IPS-NIHi11 (cell line): ENCODE measurements at places on chromosomes 5 and 9.

- no peak for DNase-seq
Observed at GRCh38 chr9:107875571-107875980, 386.0 kb upstream of the KLF4 start.

- DNase-seq: no peak
Observed at GRCh38 chr5:172267943-172268342, 15.6 kb downstream of the UBTD2 start.

DNA sequence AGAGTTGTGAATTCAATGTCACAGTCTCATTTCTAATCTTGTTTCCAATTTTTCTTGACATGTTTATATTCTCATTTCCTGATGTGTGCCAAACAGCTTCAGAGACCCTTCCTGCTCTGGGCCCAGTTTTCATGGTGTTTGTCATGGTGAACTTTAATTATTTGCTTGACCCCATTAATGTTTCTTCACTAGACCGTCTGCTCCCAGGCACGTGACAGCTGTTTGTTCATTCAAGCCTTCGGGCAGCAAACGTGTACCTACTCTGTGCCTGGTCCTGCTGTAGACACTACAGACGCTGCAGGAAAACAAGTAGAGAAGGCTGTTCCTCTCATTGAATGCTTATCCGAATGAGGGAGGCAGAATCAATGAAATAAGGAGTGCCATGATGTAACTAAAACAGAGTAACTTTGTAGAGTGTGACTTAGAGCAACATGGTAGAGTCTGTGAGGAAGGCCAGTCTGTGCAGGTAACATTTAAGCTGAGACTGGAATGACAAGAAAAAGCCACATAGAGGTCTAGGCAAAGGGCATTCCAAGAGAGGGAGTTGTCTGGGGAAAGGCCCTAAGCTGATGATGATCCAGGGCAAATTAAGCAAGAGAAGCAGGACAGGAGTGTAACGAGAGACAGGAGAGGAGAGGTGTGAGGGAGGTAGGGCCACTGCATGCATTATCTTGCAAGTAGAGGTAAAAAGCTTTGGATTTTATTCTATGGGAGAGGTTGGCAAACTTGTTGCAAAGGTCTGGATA, 191.4 kb downstream of the SEMA5A start:
- no peak for DNase-seq

- no peak for DNase-seq
Observed at GRCh38 chr5:144328980-144329379, 158.3 kb downstream of the KCTD16 start.

GRCh38 chr5:143462431-143462830, 58.9 kb upstream of the NR3C1 start:
- DNase-seq: no peak

DNA sequence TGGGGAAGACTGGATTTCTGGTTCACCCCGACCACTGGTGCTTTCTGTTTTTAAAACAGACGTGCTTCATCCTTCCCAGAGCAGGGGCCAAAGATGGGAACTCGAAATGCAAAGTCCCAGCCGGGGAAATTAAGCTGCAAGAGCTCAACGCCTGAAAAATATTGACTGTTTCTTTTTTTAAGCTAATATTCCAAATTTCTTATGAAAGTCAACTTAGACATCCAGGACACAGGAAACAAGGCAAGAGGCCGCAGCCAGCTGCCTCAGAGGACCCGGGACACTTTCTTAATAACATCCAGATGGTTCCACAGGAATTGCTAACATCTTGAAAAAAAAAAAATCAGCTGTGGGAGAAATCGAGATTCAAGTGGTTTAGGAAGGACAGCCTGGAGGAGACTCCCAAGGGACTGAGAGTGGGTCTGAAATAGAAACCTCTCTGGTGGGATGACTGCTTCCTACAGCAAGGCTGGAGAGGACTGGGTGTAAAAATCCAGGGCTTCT, 144.9 kb downstream of the FGF1 start:
- DNase-seq: no peak

GRCh38 chr5:38808666-38809343, 37.0 kb upstream of the OSMR start:
- no peak for DNase-seq

GRCh38 chr5:179417016-179417415, 71.8 kb upstream of the ADAMTS2 start:
- DNase-seq: peak; percentile 8

DNA sequence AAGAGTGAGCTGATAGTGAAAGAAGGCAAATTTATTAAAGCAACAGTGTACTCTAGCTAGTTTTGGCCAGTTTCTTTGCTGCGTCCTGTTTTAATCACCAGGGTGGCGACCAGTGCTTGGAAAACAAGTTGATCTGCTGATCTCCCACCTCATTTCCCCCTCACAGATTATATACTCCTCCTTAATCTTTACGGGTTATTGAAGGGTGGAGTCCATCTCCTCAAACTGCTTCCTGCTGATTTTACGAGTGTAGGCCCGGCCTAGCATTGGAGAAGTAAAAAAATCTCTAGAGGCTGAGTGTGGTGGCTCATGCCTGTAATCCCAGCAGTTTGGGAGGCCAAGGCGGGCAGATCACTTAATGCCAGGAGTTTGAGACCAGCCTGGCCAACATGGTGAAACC, 14.0 kb upstream of the CFAP95 start:
- DNase-seq: no peak

GRCh38 chr5:59275510-59276324, 617.8 kb downstream of the PDE4D start:
- peak; percentile 72 for DNase-seq

DNA sequence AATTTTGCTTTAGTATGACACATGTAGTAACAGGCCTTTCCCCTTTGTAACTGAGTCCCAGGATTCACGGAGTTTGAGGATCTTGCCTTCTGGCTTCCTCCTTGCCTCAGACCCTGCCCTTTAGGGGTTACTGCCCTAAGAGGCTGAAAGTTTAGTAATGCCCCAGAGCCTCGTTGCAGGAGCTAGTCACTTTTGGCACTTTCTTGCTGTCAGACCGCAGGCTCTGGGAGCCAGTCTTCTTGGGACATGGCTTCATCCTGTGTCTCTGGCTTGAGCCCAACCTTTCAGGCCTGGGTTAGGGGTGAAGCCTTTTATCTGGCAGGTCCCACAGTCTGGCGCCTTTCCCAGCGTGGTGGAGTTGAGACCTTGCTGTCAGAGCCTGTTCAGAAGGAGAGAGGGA, 185.6 kb upstream of the DMRT1 start:
- DNase-seq: no peak

GRCh38 chr9:19429595-19429994, 20.8 kb downstream of the ACER2 start:
- no peak for DNase-seq

- DNase-seq: no peak
Observed at GRCh38 chr9:88052321-88052965, 78.1 kb upstream of the CDK20 start.

DNA sequence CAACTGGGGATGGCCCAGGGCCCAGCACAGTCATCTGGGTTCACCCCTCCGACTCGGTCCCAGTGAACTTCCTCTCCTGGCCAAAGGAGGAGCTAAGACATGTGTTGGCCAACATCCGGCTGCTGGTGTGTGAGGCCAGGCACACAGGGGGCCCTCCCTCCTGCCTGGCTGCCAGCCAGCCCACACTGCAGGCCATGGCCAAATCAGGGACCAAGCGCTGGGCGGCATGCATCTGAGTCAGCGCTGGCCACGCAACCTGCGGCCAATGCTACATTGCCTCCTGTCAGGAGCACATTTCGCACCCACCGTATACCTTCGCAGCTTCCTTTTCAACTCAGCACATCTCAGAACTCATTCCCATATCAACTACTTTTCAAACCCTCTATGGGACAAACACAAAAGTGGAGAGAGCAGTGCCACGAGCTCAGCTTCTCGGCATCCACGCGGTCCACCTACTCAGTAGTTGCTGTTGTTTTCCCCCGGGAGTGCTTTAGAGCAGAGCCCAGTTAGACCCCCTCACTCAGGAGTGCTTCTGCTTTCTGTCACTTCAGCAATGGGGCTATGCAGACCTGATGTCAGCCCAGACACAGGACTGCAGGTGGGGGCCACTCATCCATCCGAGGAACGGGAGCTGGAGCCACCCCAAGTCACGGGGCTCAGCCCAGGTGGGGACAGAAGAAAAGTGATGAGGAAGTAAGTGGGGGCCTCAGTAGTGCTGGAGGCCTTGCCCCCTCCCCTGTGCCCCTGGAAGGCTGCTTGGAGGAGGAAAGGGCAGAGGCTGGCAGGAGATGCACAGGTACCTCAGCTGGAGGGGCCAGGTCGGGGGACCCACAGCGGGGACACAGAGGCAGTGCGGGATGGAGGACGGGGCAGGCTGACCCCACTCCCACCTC, 13.9 kb downstream of the NINJ1 start:
- peak; percentile 82 for DNase-seq

DNA sequence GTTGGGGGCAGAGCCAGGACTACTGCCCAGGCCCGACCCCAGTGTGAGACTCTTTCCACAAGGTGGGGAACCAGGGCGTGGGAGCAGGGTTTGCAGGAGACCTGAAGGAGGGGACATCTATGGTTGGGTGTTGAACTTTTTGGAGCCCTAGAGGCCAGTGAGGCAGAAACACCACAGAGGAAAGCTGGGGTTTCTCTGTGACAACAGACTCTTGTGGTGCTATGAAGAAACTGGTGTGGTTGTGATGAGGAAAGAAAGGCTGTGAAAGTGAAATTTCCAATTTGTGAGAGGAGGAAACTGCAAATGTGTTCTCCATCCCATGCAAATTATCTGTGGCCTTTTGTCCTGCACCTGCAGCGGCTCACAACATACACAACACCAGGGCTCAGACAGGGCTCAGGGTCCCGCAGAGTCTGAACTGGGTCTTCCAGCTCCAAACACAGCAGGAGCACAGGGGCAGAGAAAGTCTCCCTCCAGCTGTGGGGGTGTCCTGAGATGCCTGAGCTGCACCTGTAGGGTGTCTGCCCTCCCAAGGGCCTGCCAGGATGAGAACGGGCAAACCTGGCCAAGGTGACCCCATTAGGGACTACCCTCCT, 51.4 kb upstream of the GRHPR start:
- no peak for DNase-seq

- DNase-seq: no peak
Observed at GRCh38 chr9:134128727-134129679, 6.9 kb upstream of the WDR5 start.

GRCh38 chr5:72380492-72381274, 60.5 kb downstream of the PTCD2 start:
- no peak for DNase-seq

DNA sequence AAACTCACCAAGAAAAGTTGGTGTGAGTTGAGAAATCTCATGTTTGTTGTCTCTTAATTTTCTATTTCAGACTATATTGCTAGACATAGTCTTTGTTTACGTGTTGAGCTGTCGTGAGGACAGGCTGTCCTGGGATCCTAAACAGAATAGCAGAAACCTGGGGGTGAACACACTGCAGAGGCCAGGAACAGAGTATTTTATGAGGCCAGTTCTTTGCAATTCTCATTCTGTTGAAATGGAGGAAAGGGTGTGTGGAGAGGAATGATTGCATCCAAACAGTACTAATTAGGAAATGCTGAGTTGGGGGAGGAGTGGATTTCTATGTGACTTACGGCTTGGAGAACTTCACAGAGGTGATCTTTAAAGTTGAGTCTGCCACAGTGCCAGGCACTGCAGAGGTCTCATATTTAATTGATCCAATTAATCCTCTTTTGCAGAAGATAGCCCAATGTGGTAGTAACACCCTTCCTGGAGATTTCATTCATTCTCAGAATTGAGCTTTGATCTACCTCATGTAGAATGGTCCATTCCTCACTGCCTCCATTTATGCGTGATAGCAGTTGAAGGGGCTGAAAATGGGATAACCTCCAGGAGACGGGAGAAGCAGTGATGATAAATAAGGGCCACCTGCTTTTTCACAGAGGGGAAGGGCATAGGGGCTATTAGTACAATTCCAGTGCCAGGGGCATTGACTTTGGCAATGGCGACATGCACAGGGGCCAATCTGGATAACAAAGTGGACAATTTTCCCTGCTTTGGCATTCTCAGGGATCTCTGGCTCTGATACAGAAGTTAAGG, 84.7 kb upstream of the TNFAIP8 start:
- DNase-seq: no peak

DNA sequence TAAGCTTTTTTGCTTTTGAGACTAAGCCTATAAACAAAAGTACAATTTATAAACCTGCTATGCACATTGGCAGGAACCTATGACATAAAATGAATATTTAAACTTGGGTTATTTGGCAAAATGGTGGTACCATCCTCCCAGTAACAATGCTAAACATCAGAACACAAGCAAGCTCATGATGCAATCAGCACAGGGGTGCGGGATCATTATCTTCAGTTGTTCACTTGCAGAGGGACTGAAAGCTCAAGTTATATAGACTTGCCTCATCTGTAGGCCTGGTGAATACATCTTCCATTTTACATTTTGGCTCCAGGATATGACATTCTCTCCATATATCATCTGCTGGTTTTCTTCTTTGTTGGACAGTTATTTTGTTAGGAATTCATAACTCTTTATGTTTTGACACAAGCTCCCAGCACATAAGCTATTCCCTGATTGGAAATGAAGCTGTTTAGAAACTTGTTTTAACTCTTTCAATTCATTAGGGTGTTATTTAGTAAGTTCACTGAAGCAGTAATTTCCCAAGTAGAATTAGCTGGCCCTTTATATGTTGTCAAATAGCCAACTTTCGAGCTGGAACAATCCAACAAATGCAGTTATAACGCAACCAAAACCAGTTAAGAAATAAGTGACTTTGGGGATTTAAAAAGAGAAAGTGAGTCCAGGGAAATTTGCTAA, 124.7 kb upstream of the LIFR start:
- DNase-seq: no peak

- DNase-seq: no peak
Observed at GRCh38 chr5:35067985-35068384, 20.2 kb upstream of the AGXT2 start.

DNA sequence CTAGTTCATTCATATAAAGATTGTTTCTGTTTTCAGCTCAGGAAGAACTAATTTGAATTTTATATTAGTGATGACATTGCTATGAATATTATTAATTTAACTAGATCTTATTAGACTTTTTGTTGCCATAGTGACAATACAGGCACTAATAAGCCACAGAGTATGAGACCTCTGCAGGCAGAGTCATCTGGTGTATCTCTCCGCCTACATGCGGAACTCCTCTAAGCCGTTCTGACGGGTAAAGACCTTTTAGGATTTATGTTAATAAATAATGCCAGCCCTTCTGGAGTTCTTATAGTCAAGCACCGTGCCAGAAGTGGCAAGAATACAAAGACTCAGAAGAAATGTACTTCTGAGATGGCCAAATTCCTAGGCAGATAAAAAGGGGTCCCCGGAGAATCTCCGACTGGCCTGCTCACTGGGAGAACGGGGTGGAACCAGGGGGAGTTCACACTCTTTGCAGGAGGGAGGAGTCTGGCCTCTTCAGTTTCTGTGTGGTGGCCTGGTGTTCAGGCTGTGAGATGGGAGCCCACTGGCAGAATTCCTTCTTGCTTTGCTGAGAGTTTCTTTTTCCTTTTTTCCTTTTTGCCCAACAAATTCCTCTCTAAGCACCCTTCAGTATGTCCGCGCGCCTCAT, 85.1 kb upstream of the IL12B start:
- no peak for DNase-seq

GRCh38 chr5:134887593-134888159, 13.5 kb downstream of the TXNDC15 start:
- no peak for DNase-seq

- DNase-seq: no peak
Observed at GRCh38 chr9:117772960-117773359, 68.8 kb downstream of the TLR4 start.

GRCh38 chr5:139131465-139131864, 66.7 kb downstream of the SIL1 start:
- no peak for DNase-seq

- DNase-seq: no peak
Observed at GRCh38 chr5:114249823-114250222, 112.0 kb upstream of the KCNN2 start.

GRCh38 chr5:54309276-54309675, 1.1 kb downstream of the ARL15 start:
- no peak for DNase-seq
